ENCODE measurements at places on chromosomes 5 and 9.

GRCh38 chr9:83987402-83987791 lies 6.8 kb downstream of the RMI1 start:
- DNase-seq = no peak

DNA sequence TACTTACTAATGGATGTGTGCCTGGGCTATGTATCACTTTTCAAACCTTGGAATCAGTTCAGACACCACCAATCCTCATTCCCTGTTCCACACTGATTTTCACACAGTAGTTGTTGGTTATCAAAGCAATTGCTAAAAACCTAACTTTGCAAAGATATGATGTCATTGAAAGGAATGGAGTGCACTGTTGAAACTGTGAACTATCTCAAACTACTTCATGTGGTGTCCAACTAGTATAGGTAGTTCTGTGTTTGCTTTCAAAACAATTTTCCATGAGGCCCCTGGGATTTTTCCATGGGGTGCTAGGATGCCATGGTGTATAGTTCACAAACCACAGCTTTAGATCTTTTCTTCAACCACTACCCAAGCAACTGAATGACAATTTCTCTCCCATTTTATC lies 17.8 kb downstream of the INIP start:
- DNase-seq = no peak

DNA sequence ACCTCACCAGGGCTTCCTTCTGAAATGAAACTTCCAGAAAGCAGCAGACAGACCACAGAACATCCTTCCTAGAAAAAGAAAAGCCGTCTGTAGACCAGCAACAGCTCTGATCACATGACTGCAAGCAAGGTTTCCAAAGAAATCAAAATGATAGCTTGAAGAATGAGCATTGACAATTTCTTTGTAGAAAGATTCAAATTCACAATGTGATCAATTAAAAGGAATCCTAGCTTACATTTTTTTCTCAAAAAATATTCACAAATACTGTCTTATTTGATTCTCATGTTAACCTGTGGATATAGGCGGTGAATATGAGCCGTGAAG lies 144.9 kb downstream of the MTX3 start:
- DNase-seq = no peak

GRCh38 chr9:114282104-114282485 lies 40.8 kb upstream of the ORM1 start:
- DNase-seq = no peak

- DNase-seq = no peak
Measured at GRCh38 chr5:135242021-135242865, 156.8 kb downstream of the MACROH2A1 start.

GRCh38 chr5:25006734-25007133 lies 362.0 kb upstream of the CDH10 start:
- no peak for DNase-seq

DNA sequence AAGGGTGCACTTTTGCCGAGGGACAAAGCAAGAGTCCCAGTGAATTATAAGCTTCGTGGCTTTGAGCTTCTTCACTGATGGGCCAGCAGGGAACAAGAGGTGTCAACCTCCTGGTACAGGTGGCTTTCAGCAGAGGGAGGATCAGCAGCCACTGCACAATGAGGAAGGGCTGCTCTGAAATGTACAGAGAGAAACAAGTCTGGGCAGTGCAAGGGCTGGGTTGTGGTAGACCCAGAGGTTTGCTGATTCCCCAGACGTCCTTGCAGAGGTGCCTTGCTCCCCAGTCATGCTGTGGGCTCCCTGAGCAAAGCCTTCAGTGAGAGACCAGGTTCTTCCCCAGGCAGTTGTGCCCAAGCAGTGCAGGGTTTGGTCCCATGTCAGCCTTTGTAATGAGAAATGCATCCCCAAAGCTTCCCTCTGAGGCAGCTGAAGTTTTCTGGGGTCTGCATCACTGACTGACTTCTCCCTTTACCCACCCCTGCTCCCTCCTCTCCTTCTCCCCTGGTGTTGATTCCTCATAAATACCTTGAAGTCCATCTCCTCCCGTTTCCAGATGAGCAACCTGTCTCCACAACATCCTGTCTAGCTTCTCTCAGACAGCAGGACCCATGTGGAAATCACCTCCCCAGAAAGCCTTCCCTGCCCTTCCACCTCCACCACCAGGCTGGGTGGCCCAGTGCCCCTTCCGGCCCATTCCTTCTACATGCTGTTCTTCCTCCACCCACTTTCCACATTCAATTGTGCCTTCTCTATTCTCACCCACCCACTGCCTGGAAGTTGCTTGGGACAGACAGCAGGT lies 599.6 kb upstream of the ADAMTS16 start:
- DNase-seq = no peak

- DNase-seq = no peak
Measured at GRCh38 chr9:8224381-8224801, 424.8 kb upstream of the DMAC1 start.

GRCh38 chr9:125959951-125960619 lies 212.9 kb downstream of the PBX3 start:
- DNase-seq = no peak

GRCh38 chr5:2525351-2525750 lies 226.1 kb downstream of the IRX2 start:
- no peak for DNase-seq

DNA sequence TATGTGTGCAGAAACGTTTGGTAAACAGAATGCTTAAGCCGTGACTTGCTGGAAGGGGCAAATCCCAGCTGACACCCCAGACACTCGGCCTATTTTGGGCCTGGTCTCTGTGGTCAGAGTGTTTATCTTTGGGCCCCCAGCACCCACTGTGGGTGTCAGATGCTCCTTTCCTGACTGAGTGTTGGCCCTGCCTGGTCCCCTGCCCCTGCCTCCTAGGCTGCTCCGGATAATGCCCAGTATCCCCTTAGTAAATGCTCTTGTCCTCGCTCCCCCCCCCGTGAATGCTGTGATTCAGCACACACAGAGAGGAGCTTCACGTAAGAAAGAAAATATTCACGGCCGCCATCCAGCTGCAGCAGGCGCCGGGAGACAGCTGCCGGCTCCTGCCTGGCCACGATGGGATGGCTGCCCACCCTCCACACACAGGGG lies 11.3 kb upstream of the ANGPTL2 start:
- no peak for DNase-seq

- no peak for DNase-seq
Measured at GRCh38 chr5:162503796-162504195, 436.2 kb downstream of the GABRG2 start.

DNA sequence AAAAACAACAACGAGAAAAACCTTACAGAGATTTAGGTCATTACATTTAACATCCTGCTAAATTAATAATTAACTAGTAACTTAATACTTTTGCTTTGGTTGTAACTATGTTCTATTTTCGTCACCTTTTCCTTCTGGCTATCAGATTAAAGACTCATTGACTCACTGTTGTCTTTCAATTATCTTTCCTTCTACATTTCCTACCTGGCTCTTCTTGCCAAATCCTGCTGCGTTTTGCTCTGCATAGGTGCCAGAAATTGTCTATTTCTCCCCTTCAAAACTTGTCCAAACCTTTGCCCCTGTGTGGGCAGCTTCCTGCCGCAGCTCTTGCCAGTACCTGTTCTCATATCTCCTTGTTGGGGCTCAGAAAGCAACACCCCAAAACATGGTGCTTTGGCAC lies 235.5 kb upstream of the ZNF608 start:
- DNase-seq = no peak

DNA sequence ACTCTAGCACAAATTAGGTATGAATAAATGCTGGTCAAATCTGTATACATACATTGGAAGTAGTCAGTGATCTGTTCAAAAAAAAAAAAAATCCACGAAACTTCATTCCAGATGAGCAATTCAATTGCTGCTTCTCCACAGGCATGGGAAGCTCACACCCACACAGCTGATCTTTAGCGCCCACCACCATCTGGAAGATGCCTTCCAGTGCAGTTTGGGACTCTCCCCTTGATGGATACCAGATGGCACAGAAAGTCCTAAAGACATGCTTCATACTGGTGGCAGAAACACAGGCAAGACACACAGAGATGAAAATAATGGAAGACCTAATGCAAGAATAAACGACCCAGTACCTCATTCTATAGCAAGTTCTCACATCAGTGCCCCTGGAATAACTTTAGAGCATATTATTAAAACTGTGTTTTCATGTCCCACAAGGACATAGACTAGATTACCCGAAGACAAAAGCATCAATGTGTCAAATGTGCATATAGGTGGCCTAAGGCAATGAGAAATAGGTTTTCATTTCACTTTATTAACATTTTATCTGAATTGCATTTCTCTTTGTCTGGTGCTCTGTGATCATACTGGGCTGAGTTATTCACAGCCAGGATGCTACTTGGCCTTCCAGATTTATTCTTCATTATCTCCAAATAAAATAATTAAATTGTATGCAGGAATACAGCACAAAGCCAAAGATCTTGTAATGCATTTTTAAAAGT lies 135.4 kb upstream of the TAS2R1 start:
- no peak for DNase-seq

- no peak for DNase-seq
Measured at GRCh38 chr9:79701651-79702050, 129.9 kb downstream of the TLE4 start.

- no peak for DNase-seq
Measured at GRCh38 chr9:101342595-101342994, 42.2 kb downstream of the BAAT start.

DNA sequence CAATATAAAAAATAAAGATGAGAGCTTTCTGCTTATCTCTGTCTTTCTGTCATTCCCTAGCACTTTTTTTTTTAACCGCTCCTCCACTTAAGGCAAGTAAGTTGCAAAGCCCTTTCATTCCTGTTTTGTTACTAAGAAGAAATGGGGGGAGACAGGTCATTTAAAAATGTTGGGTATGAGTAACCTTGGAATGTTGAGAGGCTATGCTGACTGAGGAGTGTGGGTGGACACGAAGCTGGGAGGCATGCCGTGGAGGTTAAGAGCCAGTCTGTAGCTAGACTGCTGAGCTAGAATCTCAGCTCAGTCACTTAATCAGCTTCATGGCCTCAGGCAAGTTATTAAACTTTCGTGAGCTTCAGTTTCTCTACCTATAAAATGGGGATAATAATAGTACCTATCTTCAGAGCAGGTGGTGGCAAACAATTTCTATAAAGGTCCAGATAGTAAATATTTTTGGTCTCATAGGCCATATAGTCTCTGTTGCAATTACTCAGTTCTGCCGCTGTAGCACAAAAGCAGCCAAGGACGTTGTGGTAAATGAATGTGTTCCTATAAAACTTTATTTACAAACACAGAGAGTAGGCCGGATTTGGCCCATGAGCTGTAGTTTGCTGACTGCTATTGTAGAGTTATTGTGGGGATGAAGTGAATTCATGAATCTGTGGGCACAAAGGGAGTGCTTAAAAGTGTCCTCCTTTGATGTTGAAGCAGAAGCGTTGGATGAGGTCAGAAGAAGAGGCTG lies 220.0 kb downstream of the GABBR2 start:
- no peak for DNase-seq

DNA sequence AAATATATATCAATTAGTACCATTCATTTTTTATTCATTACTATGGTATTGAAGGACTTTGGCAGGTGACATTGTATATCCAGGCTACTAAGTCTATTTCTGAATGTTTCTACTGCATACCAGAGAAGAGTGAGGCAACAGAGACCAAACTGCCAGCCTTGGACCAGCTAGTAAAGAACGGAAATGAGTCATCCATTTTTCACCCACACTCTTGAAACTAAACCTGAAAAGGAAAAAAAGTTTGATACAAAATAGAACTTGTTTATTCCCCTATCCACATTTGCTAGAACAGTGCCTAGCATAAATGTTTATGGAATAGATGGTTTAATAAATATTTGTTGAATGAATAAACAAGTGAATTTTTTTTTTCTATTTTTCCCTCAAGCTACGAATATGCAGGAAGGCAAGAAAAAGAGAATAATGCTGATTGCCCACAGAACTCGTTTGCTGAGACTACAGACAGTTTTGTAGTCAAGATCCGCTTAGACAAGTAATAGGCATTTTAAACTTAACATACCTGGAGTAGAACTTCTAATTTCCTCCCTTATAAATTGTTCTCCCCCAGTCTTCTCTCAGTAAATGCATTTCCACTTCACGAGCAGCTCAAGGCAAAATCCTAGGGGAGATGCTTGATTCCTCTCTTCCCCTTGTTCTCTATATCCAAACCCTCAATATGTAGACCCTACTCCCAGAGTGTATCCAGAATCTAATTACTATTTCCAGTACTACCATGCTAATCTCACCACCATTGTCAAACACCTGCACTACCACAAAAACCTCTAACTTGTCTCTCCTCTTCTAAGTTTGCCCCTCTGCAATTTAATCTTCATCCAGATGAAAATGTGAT lies 146.2 kb upstream of the RASA1 start:
- DNase-seq = no peak

GRCh38 chr9:37806271-37806670 lies 5.7 kb downstream of the DCAF10 start:
- DNase-seq = no peak

DNA sequence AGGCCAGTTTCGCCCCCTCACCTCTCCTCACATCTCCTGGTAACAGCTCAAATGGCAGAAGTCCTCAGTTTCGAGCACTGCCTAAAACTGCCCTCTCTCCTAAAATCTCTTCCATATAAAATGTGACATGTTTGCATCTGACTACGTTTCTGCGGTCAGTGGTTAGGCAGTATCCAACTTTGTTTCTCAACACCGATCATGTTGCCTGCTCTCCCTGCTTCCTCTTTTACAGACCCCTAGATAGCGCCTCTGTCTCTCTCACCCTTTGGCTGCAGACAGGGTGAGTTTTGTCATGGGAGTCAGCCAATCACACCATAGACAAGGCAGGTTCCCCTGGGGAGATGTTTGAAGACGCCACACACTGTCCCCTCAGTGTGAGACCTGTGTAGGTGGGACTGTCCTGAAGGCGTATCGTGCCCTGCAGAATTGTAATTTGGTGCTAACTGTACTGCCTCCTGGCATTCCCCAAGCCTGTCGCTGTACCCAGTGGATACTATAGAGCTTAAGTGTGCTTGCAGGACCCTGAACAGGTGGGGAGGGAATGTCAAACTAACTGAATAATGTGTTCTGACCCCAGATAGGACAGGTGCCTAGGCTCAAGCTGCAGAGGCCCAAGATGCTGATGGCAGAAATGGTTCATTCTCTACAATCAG lies 1.1 kb downstream of the HEXB start:
- DNase-seq = no peak

GRCh38 chr5:76716456-76717157 lies 681 bp downstream of the F2R start:
- DNase-seq = no peak

DNA sequence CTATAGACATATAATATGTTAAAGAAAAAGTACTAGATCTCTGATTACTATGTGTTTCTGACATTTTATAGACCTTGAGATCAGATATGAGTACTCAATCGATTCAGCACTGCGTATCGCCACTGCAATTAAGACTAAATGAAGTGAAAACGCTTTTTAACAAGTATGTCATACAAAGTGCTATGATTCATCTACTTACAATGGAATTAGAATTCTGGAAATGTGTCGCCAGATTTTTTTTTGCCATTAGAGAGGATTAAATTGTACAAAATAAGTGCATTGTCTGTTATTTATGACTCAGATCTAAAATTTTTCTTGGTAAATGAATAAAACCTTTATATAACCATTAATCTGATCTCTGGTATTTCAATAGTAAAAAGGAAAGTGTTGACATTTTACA lies 20.0 kb upstream of the AGGF1 start:
- no peak for DNase-seq

GRCh38 chr9:96079779-96080178 lies 204.3 kb downstream of the ERCC6L2 start:
- no peak for DNase-seq

Data from cortex of kidney (tissue), 1 donor.